ENCODE measurements at places on chromosomes 13 and 19. TPM values are rescaled to one million over a fixed set of nuclear protein-coding genes. Genes with fewer than 3 reads are reported as not detected.

DNA sequence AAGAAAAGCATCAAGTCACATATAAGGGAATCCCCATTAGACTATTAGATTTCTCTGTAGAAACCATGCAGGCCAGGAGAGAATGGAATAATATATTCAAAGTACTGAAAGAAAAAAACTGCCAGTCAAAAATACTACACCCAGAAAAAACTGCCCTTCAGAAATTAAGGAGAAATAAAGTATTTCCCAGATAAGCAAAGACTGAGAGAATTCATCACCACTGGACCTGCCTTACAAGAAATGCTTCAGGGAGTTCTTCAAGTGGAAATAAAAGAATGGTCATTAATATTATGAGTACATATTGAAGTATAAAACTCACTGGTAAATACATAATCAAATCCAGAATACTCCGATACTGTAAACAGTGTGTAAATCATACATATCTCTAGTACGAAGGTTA is 35.9 kb downstream of the VWA8 start:
- H3K27me3 ChIP-seq: no peaks in the 10 kb centered on the region
- no peak overlapping the region for H3K27ac ChIP-seq
- no peaks in the 10 kb centered on the region for H3K4me1 ChIP-seq
- H3K4me3 ChIP-seq: no peak overlapping the region
- no peaks in the 10 kb centered on the region for H3K36me3 ChIP-seq
- no peak for DNase-seq

DNA sequence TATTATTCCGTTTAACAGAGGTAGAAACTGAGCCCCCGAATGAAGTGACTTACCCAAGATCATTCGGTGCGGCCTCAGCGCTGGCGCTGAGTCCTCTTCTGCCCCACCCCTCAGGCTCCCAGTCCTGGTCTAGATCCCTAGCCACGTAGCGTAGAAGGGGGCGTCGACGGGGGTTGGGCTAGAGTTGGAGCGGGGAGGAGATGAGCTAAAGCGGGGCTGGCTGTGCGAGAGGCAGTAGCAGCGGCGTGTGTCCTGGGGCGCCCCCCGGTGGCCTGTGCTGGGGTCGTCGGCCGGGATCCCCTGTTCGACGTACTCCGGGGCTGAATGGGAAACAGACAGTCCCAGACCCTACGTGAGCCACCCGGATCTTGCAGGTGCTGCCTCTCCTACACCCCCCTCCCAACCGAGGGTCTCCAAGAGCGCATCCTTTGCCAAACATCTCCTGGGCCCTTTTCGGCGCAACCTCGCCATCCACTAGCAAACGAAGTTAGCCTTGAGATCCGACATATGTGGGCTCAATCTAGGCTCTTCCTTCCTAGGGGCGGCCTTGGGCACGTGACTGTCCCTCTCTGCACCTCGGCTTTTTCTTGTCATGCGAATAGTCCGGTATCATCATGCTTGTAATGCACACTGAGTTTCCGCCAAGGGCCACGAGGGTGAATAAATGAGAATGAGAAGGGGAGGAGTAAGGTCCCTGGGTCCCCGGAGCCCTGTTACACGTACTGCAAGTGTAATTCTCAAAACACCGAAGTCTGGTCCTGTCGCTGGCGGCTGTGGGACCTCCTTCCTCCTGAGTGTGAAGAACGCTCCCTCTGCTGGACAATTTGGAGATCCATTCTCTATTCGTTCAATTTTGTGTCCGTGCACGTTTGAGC is 47.7 kb downstream of the CYP4F22 start:
- peaks cover 2% of the 10 kb centered on the region for H3K4me1 ChIP-seq
- DNase-seq: peak; percentile 91
- no peaks in the 10 kb centered on the region for H3K27me3 ChIP-seq
- peak overlapping the region; percentile 29 for H3K4me3 ChIP-seq

DNA sequence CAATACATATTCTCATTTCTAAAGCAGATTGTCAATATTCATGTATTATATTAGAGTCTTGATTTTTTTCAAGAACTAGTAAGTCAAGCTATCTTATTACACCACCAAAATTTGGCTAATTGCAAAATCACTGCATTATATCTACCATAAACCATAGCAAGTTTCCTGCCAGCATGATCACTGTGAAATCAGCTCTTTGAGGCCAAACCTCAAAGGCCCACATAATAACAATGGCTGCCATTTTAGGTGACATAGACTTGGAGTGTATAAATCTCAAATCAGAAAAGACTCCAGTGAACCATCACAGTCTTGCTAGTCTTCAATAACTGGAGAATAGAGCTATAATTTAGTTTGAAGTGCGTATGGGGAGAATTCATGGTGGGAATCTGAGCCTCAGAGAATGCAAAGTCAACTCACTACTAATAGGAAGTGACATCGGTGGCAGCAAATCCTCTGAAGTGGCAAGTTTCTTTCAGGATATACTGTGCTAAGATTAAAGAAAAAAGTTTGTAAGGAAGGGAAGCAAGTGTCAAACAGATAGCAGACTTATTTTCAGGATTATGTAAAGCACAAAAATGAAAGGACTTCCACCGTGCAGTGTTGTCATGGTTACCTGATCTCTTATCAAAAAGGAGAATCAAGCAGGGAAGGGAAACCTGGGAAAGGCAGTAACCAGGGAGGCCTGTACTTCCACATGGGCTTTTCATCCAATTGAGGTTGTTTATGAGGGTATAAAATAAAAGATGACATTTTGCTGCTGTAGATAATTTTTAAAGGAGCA is 117.4 kb upstream of the FNDC3A start:
- no peak overlapping the region for H3K27ac ChIP-seq
- no peaks in the 10 kb centered on the region for H3K36me3 ChIP-seq
- no peaks in the 10 kb centered on the region for H3K4me1 ChIP-seq
- no peak overlapping the region for H3K4me3 ChIP-seq
- DNase-seq: no peak
- H3K27me3 ChIP-seq: no peaks in the 10 kb centered on the region

DNA sequence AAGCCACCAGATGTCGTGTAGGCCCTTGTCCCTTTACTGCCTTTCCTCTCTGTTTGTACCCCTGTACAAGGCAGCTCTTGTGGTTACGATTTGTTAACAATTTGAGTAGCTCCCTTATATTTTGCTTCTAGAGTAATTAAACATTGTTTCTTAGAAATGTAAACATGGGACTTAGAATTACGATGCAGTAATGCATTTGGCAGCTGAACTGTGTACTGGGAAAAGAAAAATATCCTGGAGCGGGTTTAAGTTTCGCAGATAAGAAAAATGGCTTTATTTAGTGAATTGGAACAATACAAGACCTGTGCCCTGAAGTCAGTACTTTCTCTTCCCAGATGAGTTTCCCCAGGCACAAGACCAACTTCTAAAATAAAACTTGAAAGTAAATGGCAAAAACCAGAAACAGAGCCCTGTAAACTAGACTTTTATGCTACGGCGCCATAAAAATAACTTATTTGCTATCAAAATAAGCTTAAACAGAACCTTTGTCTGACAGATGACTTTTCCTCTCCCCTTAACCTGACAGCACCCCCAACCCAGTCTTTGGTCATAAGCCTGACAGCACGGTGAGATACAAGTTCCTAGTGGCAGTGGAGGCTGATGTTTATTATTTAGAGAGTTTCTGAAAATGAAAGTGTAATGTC is 63.0 kb downstream of the LRCH1 start:
- peak overlapping the region; percentile 49 for H3K4me3 ChIP-seq
- H3K4me1 ChIP-seq: peaks cover 8% of the 10 kb centered on the region
- H3K27me3 ChIP-seq: no peaks in the 10 kb centered on the region

DNA sequence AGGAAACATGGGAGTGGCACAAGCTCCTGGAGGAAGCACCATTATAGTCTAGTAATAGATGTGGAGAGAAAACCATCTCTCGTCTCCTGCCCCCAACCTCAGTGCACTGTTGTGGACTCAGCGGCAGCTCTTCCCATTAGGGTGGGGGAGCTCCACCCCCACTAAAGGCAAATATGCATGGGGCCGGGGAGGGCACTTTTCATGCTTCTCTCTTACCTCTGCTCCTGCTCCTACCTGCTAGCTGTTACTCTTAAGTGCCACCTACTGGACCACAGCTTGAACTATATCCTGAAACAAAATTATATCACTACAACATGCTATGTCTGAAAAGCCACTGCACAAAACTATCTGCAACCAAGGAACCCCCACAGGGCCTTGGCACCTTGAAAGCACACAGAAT is 112.6 kb upstream of the DACH1 start:
- H3K27ac ChIP-seq: no peak overlapping the region
- H3K4me1 ChIP-seq: no peaks in the 10 kb centered on the region
- H3K36me3 ChIP-seq: no peaks in the 10 kb centered on the region
- DNase-seq: peak; percentile 16
- H3K4me3 ChIP-seq: no peak overlapping the region

- no peaks in the 10 kb centered on the region for H3K4me1 ChIP-seq
- no peak for DNase-seq
- no peaks in the 10 kb centered on the region for H3K27me3 ChIP-seq
- H3K36me3 ChIP-seq: no peaks in the 10 kb centered on the region
- H3K4me3 ChIP-seq: no peak overlapping the region
These were observed 290.9 kb downstream of the KCNRG start for GRCh38 chr13:50306156-50306555.

DNA sequence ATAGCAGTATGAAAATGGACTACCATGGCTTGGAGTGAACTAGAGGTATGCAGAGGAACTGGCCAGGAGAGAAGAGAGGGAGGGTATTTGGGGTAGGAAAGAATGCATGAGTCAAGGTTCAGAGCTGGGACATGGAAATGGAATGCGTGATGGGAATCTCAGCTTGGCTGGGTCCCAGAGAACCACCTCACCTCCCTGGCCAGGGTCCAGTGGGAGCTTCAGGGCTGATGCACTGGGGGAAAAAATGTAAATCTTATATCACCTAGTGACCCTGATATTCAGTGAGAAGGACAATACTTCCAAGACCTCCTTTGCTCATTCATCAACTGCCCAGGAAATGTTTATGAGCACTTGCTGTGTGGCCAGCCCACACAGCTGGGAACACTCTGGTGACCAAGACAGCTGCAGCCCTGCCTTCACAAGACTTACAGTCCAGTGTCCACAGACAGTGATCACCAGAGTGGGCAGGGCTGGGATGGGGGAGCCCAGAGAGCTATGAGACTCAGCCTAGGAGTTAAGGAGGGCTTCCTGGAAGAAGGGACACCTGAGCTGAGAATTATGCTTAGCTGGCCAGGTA is 12.8 kb downstream of the IGSF23 start:
- peaks cover 4% of the 10 kb centered on the region for H3K4me1 ChIP-seq
- no peaks in the 10 kb centered on the region for H3K27me3 ChIP-seq
- no peak overlapping the region for H3K4me3 ChIP-seq
- no peaks in the 10 kb centered on the region for H3K36me3 ChIP-seq
- peak overlapping the region; percentile 66 for H3K27ac ChIP-seq

DNA sequence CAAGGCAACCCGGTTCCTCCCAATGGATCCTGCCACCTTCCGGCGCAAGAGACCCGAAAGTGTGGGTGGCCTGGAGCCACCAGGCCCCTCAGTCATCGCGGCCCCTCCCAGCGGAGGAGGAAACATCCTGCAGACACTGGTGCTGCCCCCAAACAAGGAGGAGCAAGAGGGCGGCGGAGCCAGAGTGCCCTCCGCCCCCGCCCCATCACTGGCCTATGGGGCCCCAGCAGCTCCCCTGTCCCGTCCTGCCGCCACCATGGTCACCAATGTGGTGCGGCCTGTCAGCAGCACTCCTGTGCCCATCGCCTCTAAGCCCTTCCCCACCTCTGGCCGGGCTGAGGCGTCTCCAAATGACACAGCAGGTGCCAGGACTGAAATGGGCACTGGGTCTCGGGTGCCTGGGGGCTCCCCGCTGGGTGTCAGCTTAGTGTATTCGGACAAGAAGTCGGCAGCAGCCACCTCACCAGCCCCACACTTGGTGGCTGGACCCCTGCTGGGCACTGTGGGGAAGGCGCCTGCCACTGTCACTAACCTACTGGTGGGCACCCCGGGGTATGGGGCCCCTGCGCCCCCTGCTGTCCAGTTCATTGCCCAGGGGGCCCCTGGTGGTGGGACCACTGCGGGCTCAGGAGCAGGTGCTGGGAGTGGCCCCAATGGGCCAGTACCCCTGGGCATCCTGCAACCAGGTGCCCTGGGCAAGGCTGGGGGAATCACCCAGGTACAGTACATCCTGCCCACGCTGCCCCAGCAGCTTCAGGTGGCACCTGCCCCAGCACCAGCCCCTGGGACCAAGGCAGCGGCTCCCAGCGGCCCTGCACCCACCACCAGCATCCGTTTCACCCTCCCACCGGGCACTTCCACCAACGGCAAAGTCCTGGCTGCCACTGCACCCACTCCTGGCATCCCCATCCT is 11.2 kb upstream of the PRR19 start:
- peaks cover 6% of the 10 kb centered on the region for H3K4me1 ChIP-seq
- peaks cover 58% of the 10 kb centered on the region for H3K36me3 ChIP-seq
- H3K27me3 ChIP-seq: no peaks in the 10 kb centered on the region
- H3K4me3 ChIP-seq: no peak overlapping the region
- no peak overlapping the region for H3K27ac ChIP-seq
- no peak for DNase-seq

DNA sequence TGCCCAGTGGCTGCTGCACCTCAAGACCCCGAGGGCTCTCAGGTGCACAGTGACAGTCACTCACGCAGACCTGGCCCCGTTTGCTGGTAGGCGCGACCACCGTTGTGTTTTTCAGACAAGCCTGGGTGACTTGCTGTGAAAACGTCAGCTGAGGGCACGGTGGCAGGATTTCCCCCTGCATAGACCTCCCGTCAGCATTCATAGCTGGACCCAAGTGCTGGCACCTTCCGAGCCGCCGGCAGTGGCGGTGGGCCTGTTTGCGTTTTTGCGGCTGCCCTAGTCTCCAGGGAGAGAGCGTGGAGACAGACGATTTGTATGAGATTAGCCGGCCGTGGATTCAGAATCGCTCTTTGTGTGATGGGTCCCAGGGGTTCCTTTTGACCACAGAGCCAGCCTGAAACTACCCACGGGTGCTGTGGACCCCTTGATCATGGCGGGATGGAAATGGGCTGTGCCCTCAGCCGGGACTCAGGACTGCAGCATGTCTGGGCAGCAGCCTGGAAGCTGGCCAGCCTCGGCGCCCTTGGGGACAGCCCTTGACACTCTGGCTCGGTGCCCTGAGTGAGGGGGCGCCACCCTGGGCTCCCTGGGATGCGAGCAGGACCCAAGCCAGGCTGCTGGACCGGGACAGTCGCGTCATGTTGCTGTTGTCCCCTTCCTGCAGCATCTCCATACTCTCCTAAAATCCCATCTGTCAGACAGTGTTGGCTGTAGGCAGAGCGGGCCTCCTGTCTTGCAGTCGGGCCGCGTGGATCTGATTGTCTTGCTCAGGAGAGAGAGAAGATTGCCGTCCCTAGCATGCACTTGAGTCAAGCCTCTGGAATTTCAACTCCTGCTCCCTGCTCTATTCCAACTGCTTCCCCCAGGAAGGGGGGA is 8.6 kb downstream of the KDM4B start:
- H3K4me1 ChIP-seq: peaks cover 35% of the 10 kb centered on the region
- peak overlapping the region; percentile 92 for H3K27ac ChIP-seq
- H3K4me3 ChIP-seq: peak overlapping the region; percentile 43
- DNase-seq: peak; percentile 90
- H3K27me3 ChIP-seq: no peaks in the 10 kb centered on the region

Gene ZNF560
- 3.3 TPM for total RNA-seq

Gene C13orf42
- not detected for total RNA-seq

Gene ARL11
- total RNA-seq: not detected

Gene SIGLEC8
- total RNA-seq: not detected

All from fibroblast of lung (primary cell).